ENCODE measurements at places on chromosomes 4 and X.

DNA sequence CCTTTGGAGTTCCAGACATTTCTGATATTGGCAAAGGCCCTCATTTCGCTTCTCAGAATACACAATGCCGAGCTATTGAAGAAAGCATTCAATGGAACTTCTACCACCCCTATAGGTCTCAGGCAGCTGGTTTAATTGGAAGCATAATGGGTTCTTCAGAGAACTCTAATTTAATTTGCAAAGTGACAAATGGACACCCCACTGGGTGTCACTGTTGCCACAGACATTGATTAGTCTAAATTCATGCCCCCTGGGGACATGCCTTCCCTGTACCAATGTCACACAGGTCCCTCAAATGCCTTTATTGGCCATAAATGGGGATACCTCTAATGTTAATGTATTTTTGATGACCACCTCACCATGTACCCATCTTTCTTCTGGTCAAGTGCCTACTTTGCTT lies 22.9 kb upstream of the TMEM255A start:
- DNase-seq = no peak

GRCh38 chr4:139808808-139809756 lies 143.5 kb downstream of the MGST2 start:
- DNase-seq = peak; percentile 8

DNA sequence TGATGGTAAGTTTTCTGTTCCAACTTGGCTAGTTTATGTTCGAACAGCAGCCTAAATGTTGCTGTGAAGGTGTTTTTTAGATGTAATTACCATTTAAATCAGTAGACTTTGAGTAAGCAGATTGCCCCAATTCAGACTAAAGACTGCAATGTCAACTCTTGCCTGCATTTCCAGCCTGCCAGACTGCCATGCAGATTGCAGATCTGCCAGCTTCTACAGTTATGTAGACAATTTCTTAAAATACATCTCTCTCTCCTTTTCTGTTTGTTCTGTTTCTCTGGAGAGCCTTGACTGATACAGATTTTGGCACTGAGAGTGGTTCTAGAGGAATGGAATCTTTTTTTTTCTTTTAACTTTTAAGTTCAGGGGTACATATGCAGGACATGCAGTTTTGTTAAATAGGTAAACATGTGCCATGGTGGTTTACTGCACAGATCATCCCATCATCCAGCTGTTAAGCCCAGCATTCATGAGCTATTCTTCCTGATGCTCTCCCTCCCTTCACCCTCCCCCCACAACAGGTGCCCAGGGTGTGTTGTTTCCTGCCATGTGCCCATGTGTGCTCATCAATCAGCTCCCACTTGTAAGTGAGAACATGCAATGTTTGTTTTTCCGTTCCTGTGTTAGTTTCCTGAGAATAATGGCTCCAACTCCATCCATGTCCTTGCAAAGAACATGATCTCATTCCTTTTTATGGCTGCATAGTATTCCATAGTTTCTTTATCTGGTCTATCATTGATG lies 227.8 kb downstream of the CPE start:
- peak; percentile 63 for DNase-seq

GRCh38 chrX:20067709-20068561 lies 48.8 kb downstream of the MAP7D2 start:
- peak; percentile 59 for DNase-seq

- no peak for DNase-seq
These were observed 897 bp downstream of the COX7B2 start for GRCh38 chr4:46908148-46908547.

GRCh38 chrX:100895365-100896075 lies 21.4 kb upstream of the NOX1 start:
- peak; percentile 30 for DNase-seq

- DNase-seq = peak; percentile 88
These were observed 66.2 kb downstream of the IL15 start for GRCh38 chr4:141702472-141703182.

DNA sequence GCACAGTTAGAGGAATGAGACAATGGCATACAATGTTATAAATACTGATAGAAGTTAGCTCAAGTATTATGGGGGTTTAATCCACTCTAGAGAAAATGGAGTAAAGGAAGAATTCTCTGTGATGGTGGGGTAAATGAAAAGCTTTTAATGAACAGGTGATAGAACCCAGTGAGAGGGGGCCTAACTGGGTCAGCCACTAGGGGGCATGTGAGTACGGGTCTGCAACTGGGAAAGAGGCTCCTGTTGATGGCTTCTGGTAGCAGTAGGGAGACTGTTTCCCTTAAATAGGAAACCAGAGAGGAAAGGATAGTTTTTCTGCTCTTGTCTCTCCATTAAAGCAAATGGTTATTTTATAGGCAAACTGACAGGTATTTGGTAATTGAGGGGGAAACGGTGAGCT lies 132.8 kb upstream of the GPR101 start:
- no peak for DNase-seq

DNA sequence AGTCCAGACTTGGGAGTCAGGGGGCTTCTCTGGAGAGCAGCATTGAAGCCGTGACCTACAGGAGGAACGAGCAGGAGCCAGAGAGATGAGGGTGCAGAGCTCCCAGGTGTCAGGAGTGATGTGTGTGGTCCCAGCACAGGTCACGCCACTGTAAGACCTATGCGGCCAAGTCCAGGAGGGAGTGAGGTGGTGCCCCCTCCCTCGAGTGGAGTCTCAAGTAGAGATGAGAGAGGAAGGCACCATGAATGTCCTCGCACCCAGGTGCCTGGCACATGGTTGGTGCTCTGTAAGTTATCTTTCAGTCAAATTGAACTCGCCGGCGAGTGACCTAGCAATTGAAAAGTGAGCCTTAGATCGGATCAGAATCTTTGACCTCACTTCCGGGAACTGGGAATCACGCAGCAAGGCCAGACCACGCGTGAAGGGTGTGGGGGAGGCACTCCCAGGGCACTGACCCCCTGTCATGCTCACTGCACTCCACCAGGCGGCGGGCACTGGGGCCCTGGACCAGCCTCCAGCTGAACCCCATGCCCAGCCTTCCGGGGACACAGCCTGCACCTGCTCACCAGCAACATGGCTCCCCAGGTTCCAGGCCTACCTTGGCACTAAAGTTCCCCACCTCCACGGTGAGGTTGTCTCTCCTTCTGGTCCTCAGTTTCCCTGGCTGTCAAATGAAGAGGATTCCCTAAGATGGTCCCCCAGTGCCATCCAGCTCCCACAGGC lies 127.4 kb downstream of the HMX1 start:
- DNase-seq = no peak

- DNase-seq = no peak
These were observed 1.5 kb upstream of the SLC16A2 start for GRCh38 chrX:74419864-74420195.

- peak; percentile 25 for DNase-seq
These were observed 75.6 kb upstream of the FAM9C start for GRCh38 chrX:13120017-13120416.

GRCh38 chr4:6969826-6970800 lies 60.5 kb downstream of the TBC1D14 start:
- no peak for DNase-seq

- no peak for DNase-seq
These were observed 61.8 kb upstream of the TXK start for GRCh38 chr4:48195853-48196252.

DNA sequence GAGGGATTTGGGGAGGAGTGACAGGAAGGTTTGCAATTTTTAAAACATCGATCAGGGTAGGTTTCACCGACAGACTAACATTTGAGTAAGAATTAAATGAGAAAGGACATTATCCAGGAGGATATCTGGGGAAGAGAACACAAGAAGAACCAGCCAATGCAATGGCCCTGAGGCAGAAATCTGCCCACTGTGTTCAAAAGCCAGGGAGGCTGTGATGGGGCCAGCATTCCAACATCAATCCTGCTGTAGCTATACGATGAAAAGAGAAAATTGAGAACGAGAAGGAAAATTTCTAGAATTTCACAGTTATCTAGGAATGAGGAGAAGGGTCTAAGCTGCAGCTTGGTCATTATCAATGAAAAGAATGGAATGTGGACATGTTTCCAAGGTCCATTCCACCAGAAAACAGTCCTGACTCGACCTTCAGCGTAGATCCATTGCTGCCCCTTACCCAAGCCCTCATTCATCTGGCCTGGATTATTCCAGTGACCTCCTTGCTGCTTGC lies 84.4 kb downstream of the APBB2 start:
- no peak for DNase-seq

DNA sequence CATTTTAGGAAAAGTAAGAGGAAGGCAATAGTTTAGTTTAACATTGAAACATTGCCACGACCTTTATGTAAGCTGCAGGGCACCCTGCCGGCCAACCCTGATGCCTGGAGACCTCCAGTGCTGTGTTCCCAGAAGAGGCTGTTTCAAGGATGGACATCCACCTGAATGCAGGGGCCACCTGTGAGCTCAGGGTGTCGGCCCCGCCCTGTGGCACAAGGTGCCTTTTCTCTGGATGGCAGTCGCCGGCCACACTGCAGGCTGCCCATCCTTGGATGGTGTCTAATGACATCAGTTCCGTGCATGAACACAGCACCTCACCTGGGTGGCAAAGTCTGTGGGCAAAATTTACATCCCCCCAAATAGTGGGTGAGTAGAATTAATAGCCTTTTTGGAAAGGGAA lies 180.0 kb downstream of the AFAP1 start:
- no peak for DNase-seq

DNA sequence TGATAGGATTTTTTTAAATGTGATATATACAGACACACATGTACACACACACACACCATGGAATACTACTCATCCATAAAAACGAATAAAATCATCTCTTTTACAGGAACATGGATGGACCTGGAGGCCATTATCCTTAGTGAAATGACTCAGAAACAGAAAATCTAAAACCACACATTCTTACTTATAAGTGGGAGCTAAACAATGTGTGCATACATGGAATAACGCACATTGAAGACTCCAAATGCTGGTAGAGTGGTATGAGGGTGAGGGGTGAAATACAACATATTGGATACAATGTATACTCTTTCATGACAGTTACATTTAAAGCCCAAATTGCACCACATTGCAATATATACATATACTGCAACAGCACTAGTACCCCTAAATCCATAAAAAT lies 120.2 kb upstream of the ADGRL3 start:
- no peak for DNase-seq

- DNase-seq = no peak
These were observed 919.0 kb downstream of the RAPGEF2 start for GRCh38 chr4:160021870-160022269.

- DNase-seq = no peak
These were observed 3.5 kb downstream of the ASMTL start for GRCh38 chrX:1449036-1449822.

GRCh38 chr4:141614878-141615586 lies 21.4 kb upstream of the IL15 start:
- no peak for DNase-seq

- no peak for DNase-seq
These were observed 31.2 kb downstream of the RS1 start for GRCh38 chrX:18640686-18641085.

- no peak for DNase-seq
These were observed 214.0 kb upstream of the LEF1 start for GRCh38 chr4:108382751-108383150.

DNA sequence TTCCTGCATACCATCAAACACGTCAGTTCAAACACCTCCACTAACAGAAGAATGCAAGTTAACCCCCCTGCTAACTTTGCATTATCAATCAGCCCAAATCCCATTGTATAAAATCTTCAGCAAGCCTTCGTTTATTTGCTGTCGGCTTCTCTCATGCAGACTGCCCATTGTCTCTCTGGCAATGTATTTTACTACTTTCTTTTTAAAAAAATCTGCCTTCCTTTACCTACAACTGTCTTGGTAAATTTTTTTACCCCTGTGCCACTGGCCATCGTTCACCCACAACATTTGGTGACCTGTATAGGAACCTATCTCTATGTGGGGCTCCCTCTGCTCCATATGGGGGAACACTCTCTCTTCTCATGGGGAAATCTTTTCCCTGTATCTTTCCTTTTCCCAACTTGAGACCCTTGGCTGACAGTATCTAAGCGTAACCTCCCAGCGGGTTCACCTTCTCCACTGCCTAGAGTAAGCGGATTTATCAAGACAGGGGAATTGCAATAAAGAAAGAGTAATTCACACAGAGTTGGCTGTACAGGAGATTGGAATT lies 244.6 kb downstream of the CPXCR1 start:
- no peak for DNase-seq

- no peak for DNase-seq
These were observed 25.0 kb downstream of the EIF4E start for GRCh38 chr4:98903963-98904362.

GRCh38 chrX:16992445-16992844 lies 46.0 kb downstream of the REPS2 start:
- DNase-seq = no peak

GRCh38 chrX:154012336-154012991 lies 7.2 kb downstream of the IRAK1 start:
- no peak for DNase-seq

DNA sequence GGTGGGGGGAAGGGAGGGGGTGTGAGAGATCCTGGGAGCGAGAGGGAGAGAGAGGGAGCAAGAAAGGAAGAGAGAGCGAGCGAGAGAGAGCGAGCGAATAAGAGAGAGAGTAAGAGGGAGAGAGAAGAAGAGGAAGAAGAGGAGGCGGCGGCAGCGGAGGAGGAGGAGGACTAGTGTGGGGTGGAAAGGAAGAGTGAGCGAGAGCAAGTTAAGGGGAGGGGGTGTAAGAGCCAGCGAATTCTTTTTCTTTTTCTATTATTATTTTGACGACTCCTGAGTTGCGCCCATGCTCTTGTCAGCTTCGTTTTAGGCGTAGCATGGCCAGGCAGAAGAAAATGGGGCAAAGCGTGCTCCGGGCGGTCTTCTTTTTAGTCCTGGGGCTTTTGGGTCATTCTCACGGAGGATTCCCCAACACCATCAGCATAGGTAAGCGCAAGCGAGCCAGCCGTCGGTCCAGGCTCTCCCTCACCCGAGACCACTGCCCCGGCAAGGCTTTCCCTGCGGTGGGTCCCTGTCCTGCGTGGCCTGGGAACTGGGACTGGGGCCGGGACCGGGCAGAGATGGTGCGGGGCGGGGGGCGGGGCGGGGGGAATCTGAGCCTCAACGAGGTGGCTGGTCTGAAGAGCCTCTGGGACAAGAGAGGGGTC lies at the start of gene GRIA3:
Gene GRIA3, plus strand, starts transcription at position 60 of the 647 bp plus-strand sequence. Its CDS starts 258 bp downstream, at position 318.
- no peak for DNase-seq

- no peak for DNase-seq
These were observed 87.5 kb downstream of the TRAPPC11 start for GRCh38 chr4:183746305-183747229.

GRCh38 chrX:69024931-69025330 lies 140.3 kb downstream of the PJA1 start:
- DNase-seq = peak; percentile 0

DNA sequence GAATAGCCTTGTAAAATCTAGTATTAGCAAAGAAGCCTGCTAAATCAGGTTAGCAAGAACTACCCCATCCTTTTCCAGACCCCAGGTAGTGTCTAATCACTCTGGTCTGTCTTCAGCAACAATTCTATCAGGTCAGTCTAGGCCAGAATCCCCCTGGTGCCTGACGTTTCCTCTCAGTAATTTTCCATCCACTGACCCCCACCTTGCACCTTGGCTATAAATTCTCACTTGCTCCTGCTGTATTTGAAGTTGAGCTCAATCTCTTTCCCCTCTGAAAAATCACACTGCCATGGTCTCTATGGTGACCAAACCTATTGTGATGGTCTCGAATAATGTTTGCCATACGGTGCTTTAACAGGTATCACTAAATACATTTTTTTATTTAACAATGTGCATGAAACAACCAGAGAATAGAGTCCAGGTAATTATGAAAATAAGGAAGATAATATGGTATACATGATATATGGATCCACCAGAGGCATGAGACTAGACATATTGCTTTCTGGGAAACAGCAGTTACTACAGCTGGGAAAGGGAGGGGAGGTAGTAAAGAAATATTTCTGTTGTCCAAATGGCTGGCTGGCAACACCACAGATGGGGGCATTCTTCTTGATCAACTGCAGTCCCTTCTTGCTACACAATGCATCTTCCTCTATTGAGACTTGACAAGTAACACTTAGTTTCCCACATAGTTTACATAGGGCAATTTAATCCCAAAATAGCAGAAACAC lies 33.8 kb downstream of the CXCL1 start:
- no peak for DNase-seq
